Muscle of arm (tissue), 14 donors: ENCODE measurements at places on chromosomes 7 and 10.

DNA sequence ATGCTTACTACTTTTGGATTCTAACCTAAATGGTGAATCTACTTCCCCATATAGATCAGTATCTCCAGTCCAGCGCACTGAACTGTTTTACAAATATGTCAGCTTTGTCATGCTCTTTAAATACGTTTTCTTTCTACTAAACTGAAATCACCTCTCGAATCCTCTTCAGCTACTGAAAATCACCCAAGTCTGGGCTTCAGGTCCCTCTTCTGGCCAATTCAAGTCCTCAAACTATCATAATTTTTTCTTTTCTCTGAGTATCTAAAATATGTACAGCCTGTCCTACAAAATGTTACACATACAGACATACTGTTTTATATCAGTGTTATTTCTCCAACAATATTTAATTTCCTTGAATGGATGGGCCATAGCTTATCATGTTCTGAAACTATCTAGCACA lies 84.2 kb downstream of the CACNA2D1 start:
- no peak for DNase-seq

DNA sequence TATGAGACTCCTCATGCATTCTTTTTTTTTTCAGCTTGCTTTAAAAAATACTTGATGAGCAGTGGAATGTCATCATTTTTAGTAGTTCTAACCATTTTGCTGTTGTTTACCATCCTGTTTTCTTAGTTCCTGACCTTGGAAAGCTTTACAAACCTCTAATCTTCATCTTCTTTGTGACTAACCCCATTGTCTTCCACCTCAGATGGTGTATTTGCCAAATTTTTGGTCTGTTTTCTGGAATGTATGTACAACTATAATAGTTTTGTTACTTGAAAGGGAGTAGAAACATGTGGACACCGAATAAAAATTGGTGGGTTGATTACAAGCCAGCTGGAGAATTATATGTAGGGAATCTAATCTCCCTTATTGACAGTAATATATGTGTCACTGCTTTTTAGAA lies 172.7 kb downstream of the SND1 start:
- no peak for DNase-seq

GRCh38 chr10:105785721-105786120 lies 1144.6 kb downstream of the SORCS3 start:
- no peak for DNase-seq

DNA sequence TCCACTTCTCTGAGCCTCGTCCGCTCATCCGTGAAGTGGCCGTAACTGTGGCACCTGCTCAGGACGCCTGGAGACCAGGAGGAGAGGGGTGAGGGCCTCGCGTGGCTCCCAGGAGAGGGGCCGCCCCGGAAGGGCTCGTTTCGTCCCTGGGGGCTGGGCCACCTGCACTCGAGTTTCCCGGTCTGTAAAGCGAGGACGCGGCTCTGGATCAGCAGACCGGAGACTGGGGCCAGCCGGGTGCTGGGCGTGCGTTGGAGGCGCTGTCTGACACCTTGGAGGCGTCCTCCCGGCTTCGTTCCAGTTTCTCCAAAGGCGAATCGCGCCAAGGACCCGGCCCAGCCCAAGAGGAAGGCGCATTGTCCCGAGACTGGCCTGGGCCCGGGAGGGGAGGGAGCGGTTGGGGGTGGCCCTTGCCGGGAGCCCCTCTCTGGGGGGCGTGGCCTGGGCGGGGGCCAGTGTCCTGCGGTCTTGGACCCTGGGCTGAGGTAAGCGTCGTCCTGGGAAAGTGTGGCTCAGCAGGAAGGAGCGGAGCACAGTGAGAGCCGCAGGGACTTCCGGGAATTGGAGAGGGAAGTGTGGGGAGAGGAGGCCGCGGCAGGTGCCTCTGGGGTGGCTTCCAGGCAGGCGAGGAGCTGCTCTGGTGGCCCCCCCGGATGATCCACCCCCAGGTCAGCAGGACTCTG lies 89.6 kb downstream of the FOXL3 start:
- DNase-seq = no peak

GRCh38 chr10:90407131-90407530 lies 450.7 kb downstream of the HTR7 start:
- DNase-seq = no peak

DNA sequence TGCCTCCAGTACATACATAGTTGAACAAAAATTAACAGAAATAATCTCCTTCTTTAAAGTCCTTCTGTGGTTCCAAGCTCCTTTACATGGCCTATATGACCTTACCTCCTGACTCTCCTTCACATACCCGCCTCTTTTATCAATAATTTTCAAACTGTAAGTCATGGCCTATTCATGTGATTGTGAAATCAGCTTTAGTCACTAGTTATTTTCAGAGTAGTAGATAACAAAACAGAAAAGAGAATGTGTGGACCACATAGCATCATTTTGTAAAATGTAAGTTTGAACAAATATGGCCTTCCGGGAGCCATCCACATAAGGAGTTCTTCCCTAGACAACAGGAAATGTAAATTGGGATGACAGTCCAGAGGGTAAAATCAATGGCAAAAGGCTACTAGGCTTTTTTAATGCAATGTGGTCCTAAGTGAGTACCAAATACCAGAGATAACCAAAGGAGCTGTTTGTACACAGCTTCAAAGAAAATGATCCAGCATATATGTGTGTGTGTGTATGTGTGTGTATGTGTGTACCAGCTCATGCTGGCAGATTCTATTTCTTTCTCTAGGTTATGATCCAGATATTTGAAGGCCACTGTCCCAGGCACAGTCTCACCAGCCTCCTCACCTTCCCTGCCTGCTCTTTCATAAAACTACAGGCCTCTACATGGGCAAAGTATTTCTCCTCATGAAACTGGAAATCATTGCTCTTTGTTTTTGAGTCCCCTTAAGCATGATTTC lies 12.3 kb upstream of the FAM133B start:
- DNase-seq = no peak

DNA sequence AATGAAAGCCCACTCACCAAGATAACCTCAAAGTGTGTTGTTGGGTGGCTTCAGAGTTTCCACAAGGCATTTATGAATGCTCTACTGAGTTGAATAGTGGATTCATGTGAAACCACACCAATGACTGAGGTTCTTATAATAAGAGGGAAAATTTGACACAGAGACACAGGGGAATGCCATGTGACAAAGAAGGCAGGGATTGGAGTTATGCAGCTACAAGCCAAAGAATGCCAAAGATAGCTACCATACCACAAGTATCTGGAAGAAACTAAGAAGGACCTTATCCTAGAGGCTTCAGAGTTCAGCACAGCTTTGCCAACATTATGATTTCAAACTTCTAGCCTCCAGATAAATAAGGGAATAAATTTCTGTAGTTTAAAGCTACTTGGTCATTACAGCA lies 68.0 kb upstream of the PCDH15 start:
- DNase-seq = no peak

GRCh38 chr10:19921300-19922140 lies 105.3 kb downstream of the PLXDC2 start:
- DNase-seq = peak; percentile 74

GRCh38 chr10:125620401-125620800 lies 62.6 kb downstream of the TEX36 start:
- DNase-seq = no peak

DNA sequence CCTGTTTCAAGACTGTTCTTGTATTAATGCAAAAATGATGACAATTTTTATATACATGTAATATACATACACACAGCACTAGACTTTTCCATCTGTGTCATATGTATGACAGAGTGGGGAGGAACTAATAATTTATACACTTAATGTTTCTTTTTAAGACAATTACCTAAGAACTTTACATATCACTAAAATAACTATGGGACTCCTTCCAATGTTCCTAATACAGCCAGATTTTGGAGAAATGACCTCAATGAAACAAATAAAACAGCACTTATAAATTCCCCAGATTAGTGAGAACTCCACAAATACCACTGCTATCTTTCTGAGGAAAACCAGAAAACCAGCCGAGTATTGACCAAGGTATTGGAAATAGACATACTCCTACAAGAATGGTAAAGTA lies 199.4 kb downstream of the ELMO1 start:
- DNase-seq = no peak

GRCh38 chr7:28132959-28133870 lies 47.4 kb downstream of the JAZF1 start:
- DNase-seq = no peak

DNA sequence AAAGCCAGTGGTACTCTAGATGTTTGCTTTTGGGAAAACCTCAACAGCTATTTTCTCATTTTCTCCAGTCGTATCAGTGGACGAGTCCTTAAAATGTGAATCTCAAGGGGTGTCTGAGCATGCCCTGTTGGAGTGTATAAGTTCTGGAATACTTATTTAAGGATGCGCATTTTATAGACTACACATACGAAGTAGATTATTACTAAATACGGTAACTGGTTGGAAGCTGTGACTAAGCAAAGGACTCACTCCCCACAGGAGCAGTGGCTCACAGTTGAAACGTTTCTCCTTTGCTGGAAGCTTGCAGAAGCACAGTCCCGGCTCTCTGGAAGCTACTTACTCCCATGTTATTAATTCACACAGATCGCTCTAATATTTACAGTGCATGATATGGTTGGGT lies 90.8 kb upstream of the DNAJB6 start:
- no peak for DNase-seq

GRCh38 chr7:7761340-7761973 lies 43.0 kb upstream of the RPA3 start:
- peak; percentile 61 for DNase-seq

DNA sequence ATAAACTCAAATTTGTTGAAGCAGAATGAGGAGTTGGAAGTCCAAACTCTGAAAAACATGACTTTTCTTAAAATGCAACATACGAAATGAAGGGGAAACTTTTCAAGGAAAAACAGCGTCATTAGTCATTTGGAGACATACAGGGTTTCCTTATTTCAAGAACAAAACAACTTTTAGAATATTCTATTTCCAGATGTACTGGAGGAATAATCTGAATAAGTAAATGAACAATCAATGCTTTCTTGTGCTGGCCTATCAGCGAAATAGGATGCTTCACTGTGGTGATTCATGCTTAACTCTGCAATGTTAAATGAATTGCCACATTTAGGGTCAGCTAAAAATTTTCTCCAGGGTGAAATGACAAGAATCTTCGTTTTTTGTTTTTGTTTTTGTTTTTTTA lies 114.3 kb downstream of the SEMA3C start:
- no peak for DNase-seq

GRCh38 chr10:32151871-32152270 lies 95.6 kb upstream of the KIF5B start:
- DNase-seq = no peak

DNA sequence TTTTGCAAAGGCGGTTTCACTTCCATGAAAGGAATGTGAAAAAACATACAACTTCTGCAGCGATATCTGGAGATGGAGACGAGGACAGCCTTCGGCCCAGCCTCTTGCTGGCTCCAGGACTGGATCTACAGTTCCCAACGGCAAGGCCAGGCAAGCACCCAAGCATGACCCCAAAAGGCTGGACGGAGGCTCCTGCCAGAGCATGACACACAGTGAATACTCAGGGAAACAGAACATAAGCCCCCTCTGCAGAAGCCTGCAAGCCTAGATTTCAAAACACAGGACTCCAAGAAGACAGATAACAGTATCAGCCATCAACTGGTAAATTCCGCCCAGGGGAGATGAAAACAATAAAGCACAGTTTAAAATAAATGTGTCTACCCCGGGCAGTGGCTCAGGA lies 3.3 kb upstream of the LRRC27 start:
- DNase-seq = peak; percentile 51
